ENCODE measurements at places on chromosomes 6 and 20.
A peak's percentile ranks its signal among the peaks of the same experiment; 100 is the strongest.

DNA sequence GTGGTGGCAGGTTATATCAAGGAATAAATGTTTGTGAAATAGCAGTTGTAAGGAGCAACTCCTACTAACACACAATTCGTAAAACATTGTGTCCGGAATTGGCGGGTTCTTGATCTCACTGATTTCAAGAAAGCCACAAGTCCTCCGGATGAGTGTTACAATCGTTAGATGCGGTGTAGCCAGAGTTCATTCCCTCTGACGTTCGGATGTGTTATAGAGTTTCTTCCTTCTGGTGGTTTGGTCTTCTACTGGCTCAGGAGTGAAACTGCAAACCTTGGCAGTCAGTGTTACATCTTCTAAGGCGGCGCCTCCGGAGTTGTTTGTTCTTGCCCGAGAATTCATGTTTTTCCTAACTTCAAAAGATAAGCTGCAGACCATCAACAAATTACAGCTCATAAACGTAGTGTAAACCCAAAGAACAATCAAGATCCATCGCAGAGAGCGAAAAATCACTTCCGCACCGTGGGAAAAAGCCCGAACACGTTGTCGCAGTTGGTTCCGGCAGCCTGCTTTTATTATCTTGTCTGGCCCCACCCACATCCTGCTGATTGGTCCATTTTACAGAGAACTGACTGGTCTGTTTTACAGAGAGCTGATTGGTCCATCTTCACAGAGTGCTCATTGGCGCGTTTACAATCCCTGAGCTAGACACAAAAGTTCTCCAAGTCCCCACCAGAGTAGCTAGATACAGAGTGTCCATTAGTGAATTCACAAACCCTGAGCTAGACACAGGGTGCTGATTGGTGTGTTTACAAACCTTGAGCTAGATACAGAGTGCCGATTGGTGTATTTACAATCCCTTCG, 58.2 kb downstream of the TRIM27 start:
- DNase-seq = peak; percentile 76

DNA sequence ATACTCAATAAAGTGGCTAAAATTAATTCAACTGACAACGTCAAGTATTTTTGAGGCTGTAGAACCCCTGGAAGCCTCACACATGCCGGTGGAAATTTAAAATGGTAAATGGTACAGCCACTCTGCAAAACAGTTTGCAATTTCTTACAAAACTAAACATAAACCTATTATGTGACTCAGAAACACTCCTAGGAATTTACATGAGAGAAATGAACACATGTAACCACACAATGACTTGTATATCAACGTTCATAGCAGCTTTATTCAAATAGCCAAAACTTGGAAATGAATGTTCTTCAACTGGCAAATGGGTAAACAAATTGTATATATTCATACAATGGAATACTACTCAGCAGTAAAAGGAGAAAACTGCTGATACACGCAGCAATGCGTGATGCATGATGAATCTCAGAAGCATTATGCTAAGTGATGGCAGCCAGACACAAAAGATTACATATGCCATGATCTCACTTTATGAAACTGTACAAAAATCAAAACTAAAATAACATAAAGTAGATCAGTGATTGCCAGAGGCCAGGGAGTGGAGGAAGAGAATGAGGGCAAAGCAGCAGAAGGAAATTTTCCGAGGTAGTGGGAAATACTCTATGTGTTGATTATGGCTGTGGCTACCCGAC, 112.5 kb downstream of the FAM50B start:
- no peak for DNase-seq

- DNase-seq = no peak
Observed at GRCh38 chr6:159064477-159064876, 19.7 kb upstream of the TAGAP start.

DNA sequence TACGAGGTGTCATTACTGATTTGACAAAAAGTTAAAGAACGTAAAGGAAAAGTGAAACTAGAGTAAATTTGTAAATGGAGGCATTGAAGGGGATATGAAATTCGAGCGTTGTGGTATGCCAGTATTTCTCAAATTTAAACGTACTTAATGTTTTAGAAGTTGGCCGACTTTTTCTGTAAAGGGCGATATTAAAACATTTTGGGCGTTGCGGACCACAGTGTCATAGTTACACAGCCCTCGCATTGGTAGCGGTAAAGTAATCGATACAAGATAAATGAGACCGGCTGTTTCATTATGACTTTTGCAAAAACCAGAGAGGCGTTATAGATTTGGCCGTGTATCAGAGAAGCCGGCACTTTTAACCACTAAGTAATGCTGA, 39.6 kb downstream of the OR2B2 start:
- no peak for DNase-seq

DNA sequence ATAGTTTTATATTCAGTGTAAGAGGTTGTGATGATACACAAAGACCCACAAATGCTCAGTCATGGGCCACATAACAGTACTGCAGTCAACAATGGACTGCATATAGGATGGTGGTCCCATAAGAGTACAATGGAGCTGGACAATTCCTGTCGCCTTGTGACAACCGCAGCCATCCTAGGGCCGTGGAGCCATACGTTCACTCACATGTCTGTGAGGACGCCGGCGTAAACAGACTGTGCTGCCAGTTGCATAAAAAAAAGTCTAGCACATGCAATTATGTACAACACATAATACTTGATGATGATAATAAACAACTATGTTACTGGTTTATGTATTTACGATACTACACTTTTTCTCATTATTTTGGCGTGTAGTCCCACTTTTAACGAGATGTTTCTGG, 30.9 kb downstream of the BFSP1 start:
- DNase-seq = no peak

DNA sequence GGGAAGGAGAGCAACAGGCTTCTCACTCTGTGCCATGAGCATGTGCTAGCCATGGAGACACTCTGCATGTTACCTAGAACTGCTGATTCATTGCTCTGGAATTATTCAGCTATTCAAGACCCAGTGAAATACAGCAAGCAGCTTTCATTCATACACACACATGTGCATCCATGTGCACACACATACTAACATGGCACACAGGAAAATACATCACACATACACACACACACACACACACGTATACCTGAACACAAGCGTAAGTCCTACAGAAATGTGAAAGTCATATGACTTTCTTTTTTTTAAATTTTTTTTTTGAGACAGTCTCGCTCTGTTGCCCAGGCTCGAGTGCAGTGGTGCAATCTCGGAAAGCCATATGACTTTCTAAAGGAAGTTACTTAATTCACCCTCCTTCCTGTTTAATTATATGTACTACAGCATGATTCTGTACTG, 108.2 kb upstream of the NFATC2 start:
- DNase-seq = no peak

GRCh38 chr6:28586324-28586723, 60.6 kb downstream of the GPX5 start:
- no peak for DNase-seq

GRCh38 chr6:167237438-167238145, 53.5 kb upstream of the UNC93A start:
- no peak for DNase-seq
